A549 treated with Hydrocortisone at 1 μM for 4 hours (cell line): ENCODE measurements at places on chromosomes 11 and 22. TPM values are rescaled to one million over a fixed set of nuclear protein-coding genes. Genes with fewer than 3 reads are reported as not detected.

Gene SMARCB1
- total RNA-seq = 48.9 to 57.6 TPM (median 51.3 TPM) in 5 replicates

Gene RTN3
- 97.4 to 112 TPM (median 103 TPM) in 5 replicates for total RNA-seq

Gene LMO1
- total RNA-seq = 1.9 to 3.6 TPM (median 2.8 TPM) in 5 replicates

Gene TMPRSS13
- total RNA-seq = 0.02 TPM in 2 of 5 replicates, not detected in the others

Gene CHADL
- not detected in 5 replicates for total RNA-seq

Gene CXCR5
- 0.05 to 0.24 TPM (median 0.17 TPM) in 5 replicates for total RNA-seq

Gene DNAJB13
- total RNA-seq = 0.47 to 0.87 TPM (median 0.68 TPM) in 5 replicates

Gene SLC5A4
- total RNA-seq = not detected in 5 replicates

Gene ROBO4
- not detected in 5 replicates for total RNA-seq

Gene VSIG10L2
- not detected in 5 replicates for total RNA-seq

Gene OR4D5
- total RNA-seq = not detected in 5 replicates

Gene CCDC116
- total RNA-seq = 0.05 to 0.06 TPM in 2 of 5 replicates, not detected in the others

Gene TRIM48
- total RNA-seq = not detected in 5 replicates

Gene IL17RA
- 5.9 to 8.2 TPM (median 6.0 TPM) in 5 replicates for total RNA-seq

Gene PRR33
- total RNA-seq = not detected in 5 replicates

Gene PRRG4
- 1.6 to 1.8 TPM (median 1.6 TPM) in 5 replicates for total RNA-seq

Gene EFCAB6
- total RNA-seq = 0.30 to 0.55 TPM (median 0.40 TPM) in 5 replicates

Gene SLC37A2
- total RNA-seq = 0.10 to 0.21 TPM (median 0.15 TPM) in 5 replicates

Gene NTM
- total RNA-seq = not detected in 5 replicates

Gene FADS3
- total RNA-seq = 61.6 to 86.5 TPM (median 77.7 TPM) in 5 replicates

Gene TMEM191C
- 0.38 to 1.1 TPM (median 0.69 TPM) in 5 replicates for total RNA-seq

Gene PDGFD
- total RNA-seq = 5.9 to 8.6 TPM (median 7.2 TPM) in 5 replicates

Gene CDC42EP1
- total RNA-seq = 24.7 to 33.4 TPM (median 31.0 TPM) in 5 replicates

Gene SSTR3
- total RNA-seq = not detected in 5 replicates

Gene SMTNL1
- total RNA-seq = not detected in 5 replicates

Gene TMPRSS4
- total RNA-seq = not detected in 5 replicates

Gene TAGLN
- total RNA-seq = 63.9 to 138 TPM (median 103 TPM) in 5 replicates

Gene BATF2
- 0.54 to 0.70 TPM (median 0.61 TPM) in 5 replicates for total RNA-seq

Gene KDELR3
- total RNA-seq = 16.8 to 20.6 TPM (median 19.8 TPM) in 5 replicates

Gene ENTHD1
- not detected in 5 replicates for total RNA-seq

Gene OR6A2
- not detected in 5 replicates for total RNA-seq

Gene OSM
- 0.06 TPM in 1 of 5 replicates, not detected in the others for total RNA-seq

Gene OR51B2
- not detected in 5 replicates for total RNA-seq

Gene SPI1
- total RNA-seq = 0.08 to 0.20 TPM (median 0.14 TPM) in 3 of 5 replicates, not detected in the others

Gene ZNF70
- total RNA-seq = 0.75 to 1.6 TPM (median 1.0 TPM) in 5 replicates

Gene RAG1
- 0.14 to 0.63 TPM (median 0.25 TPM) in 5 replicates for total RNA-seq

Gene INPPL1
- 58.6 to 72.2 TPM (median 68.1 TPM) in 5 replicates for total RNA-seq

Gene NUMA1
- total RNA-seq = 51.8 to 68.5 TPM (median 64.2 TPM) in 5 replicates

Gene MPZL3
- 0.26 to 0.48 TPM (median 0.36 TPM) in 5 replicates for total RNA-seq

Gene UBQLNL
- not detected in 5 replicates for total RNA-seq

Gene LGR4
- 29.5 to 45.5 TPM (median 37.1 TPM) in 5 replicates for total RNA-seq

Gene PDGFB
- total RNA-seq = 3.2 to 4.5 TPM (median 3.4 TPM) in 5 replicates

Gene RASSF10
- total RNA-seq = 0.90 to 1.2 TPM (median 1.2 TPM) in 5 replicates

Gene C1QTNF4
- 0.09 to 0.21 TPM in 2 of 5 replicates, not detected in the others for total RNA-seq

Gene NCR3LG1
- 1.7 to 3.7 TPM (median 2.2 TPM) in 5 replicates for total RNA-seq

Gene OR5B21
- total RNA-seq = not detected in 5 replicates

Gene LTO1
- total RNA-seq = 30.0 to 39.6 TPM (median 34.6 TPM) in 5 replicates

Gene TSPO
- total RNA-seq = 146 to 241 TPM (median 227 TPM) in 5 replicates

Gene CLP1
- 28.1 to 30.7 TPM (median 28.9 TPM) in 5 replicates for total RNA-seq

Gene SCUBE2
- total RNA-seq = 0.28 to 0.46 TPM (median 0.43 TPM) in 5 replicates

Gene POU2AF2
- not detected in 5 replicates for total RNA-seq

Gene MMP12
- total RNA-seq = 0.06 to 0.14 TPM (median 0.08 TPM) in 3 of 5 replicates, not detected in the others

Gene DEUP1
- total RNA-seq = 0.05 TPM in 1 of 5 replicates, not detected in the others

Gene GAS2
- total RNA-seq = 0.35 to 1.2 TPM (median 0.93 TPM) in 5 replicates
